Urothelium cell line (cell line): ENCODE measurements at places on chromosomes 1 and 21.

GRCh38 chr1:33094971-33095604 lies 14.1 kb downstream of the AZIN2 start:
- peak; percentile 64 for DNase-seq

DNA sequence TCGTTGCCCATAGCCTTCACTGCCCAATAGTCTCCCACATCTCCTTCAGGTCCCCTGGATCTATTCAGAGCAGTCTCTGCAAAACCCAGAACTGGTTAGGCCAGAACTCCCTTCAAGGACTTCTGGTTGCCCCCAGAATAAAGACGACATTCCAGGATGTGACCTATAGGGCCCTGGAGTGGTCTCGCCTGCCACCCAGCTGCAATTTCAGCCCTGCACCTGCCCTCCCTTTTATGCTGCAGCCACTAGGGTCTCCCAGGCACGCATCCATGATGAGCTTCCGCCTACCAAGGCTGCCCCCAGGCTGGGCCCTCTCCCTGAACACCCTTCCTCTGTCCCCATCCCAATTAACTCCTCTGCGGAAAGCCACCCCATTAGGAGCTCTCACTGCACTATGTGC lies 7.2 kb upstream of the TSPEAR start:
- DNase-seq: no peak

- no peak for DNase-seq
Observed at GRCh38 chr1:52925571-52926005, 1.5 kb upstream of the SCP2 start.

DNA sequence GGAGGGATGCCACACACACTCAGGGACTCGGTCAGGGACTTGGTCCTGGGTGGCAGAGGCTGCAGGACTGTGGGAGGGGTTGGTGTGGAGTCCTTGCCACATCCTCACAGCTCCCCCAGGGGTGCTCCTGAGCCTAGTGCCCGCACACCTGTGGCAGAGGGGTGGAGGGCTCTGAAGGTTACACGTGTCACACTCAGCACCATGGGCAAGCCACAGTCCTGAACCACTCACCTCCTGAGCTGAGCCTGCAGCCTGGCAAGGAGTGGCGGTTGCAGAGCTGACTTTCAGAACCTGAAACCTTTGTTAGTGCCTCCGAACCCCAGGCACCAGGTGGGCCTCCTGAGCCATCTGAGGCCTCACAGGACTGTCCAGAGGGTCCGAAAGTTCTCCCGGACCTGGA lies 249.2 kb upstream of the C1orf174 start:
- DNase-seq: no peak

- DNase-seq: peak; percentile 18
Observed at GRCh38 chr1:88736633-88737248, 52.7 kb downstream of the PKN2 start.

GRCh38 chr1:63746129-63746864 lies 27.5 kb upstream of the ROR1 start:
- peak; percentile 60 for DNase-seq

DNA sequence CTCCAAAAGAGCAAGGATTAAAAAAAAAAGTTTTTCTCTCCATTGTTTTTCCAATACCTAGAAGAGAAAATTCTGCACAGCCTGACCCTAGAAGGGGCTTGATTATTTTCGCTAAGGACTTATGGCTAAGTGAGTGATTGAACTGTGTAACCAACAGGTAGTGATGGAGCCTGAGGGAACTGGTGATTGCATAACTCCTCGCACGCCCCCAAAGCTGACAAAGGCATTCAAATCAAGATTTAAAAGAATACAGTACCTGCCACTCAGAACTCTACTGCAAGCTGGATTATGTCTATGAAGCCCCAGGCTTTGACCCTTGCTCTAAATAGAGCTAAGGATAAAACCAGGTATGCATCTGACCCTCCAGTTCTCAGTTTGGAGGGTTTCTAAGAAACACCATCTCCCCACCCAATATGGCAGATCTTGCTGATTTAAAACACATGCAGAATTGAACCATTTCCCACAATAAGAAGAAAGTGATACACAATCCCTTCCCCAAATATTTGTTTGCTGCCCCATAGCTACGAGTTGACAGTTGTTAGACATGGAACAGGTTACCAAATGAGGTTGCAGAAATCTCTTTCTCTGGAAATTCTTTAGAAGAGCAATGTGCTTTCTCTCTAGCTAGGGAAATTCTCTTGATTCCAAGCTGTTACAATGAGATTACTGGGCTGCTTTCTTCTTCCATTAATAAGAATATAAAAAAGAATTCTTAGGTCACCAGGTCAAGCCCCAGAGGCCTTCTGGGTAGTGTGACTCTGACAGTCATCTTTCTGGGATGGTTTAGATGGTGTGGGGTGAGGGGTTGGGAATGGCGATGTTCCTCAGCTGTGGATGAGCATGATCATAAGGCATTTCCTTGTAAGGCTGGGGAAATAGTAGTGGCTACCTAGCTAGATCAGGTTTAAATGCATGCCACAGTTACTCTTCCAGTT lies 35.1 kb downstream of the FGGY start:
- no peak for DNase-seq

DNA sequence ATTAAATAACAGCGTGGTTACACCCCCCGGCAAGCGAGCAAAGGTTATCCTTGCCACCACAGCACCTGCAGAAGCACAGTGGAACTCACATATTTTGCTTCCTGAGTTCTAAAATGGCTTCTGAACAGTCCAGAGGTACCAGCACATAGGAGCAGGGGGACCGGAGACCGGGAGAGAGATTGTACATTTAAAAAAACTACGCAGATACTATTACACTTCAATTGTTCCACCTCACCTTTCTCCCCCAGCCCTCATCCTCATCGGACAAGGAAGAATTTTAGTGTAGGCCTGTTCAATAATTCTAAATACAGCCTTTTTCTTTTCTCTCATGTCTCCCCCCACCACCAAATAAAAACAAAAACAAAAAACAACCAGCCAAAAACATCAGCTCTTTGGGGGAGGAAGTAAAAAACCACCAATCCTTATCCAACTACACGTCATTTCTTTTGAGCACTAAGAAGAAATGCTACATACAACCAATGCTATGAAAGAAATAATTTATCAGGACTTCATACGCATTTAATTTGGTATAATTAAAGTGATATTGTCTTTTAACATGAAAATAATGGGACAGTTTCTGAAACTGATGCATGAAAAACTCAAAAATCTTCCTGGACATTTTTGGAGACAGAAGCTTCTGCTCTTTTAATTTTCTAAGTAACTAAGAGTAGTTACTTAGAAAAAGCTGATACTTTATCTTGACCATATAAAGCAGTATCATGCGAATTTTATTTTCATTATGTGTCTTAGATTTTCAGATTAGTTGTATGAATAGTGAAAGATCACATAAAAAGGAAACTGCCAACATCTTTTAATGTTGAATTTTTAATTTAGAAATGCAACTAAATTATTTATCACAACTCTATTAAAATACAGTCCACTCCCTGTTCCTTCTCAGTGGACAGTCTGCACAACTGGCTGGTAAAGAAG lies 9.1 kb downstream of the CDKN2C start:
- DNase-seq: peak; percentile 32
